Activated naive CD8-positive, alpha-beta T cell treated with anti-CD3 and anti-CD28 coated beads, Interleukin-2, amount 10 ng/mL, durations not matched to agents 7 days and 5 days (primary cell): ENCODE measurements at places on chromosomes 12 and 14.

GRCh38 chr12:112035219-112035785, 22.1 kb downstream of the ERP29 start:
- DNase-seq: no peak
- no peaks in the 10 kb centered on the region for H3K27me3 ChIP-seq
- no peaks in the 10 kb centered on the region for H3K4me1 ChIP-seq
- H3K36me3 ChIP-seq: peaks cover 34% of the 10 kb centered on the region

GRCh38 chr14:95025218-95025617, 132.1 kb downstream of the DICER1 start:
- H3K27me3 ChIP-seq: peaks cover 14% of the 10 kb centered on the region
- H3K4me3 ChIP-seq: no peak overlapping the region
- no peak overlapping the region for H3K27ac ChIP-seq

- peaks cover 13% of the 10 kb centered on the region for H3K4me1 ChIP-seq
- H3K4me3 ChIP-seq: no peak overlapping the region
- H3K27ac ChIP-seq: no peak overlapping the region
- no peak for DNase-seq
- no peaks in the 10 kb centered on the region for H3K27me3 ChIP-seq
- peaks cover 29% of the 10 kb centered on the region for H3K36me3 ChIP-seq
Measured at GRCh38 chr12:118052324-118053070, 8.5 kb downstream of the WSB2 start.

DNA sequence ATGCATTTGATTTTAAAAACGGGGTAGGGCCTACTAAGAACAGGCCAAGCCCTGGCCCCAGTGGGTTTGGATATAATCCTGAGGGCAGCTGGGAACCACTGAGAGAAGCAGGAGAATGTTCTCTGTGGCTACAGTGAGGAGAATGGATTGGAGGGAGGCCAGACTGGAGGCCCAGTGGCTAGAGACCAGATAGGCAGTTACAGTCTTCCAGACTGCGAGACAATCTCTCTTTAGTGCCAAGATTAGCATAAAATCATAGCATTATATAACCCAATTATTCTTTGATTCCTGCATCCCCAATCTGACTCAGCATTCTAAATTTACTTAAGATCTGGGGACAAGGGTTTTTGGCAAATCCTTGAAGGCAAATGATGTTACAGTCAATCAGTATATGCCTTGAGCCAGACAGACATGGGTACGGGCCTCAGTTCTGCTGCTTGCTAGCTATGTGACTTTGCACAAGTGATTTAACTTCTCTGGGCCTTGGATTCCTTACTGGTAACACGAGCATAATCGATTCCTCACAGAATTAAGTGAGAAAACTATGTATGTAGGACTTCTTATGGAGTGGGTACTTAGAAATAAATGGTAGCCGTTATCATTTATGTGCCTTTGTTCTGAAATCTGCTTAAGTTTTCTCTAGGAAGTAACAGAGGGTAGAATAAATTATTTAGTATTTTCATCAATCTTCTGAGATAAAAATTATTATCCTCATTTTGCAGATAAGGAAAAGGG, 18.3 kb downstream of the NINJ2 start:
- no peaks in the 10 kb centered on the region for H3K27me3 ChIP-seq
- DNase-seq: peak; percentile 14
- no peak overlapping the region for H3K27ac ChIP-seq
- no peak overlapping the region for H3K4me3 ChIP-seq

- H3K27me3 ChIP-seq: no peaks in the 10 kb centered on the region
- DNase-seq: no peak
- H3K4me1 ChIP-seq: peaks cover 5% of the 10 kb centered on the region
- peaks cover 1% of the 10 kb centered on the region for H3K36me3 ChIP-seq
- no peak overlapping the region for H3K27ac ChIP-seq
Measured at GRCh38 chr14:101715210-101716076, 46.1 kb upstream of the PPP2R5C start.

DNA sequence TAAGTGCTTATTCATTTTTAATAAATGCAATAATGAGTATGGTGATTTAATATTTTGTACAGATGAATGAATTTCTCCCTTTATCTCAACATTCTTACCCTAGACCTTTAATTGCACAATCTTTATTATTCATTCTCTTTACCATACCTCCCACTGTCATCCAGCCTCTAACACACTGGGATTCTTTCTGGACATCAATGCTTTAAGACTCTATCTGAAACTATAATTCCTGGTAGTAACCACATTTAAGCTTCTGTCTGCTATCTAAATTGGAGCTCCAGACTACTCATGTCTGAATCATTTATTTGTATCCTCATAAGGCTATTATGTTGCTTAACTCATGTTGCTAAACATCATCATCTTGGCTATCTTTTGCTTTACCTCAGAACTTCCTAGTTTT, 270.2 kb downstream of the ALG10B start:
- no peak for DNase-seq
- H3K27ac ChIP-seq: no peak overlapping the region
- no peak overlapping the region for H3K4me3 ChIP-seq
- H3K27me3 ChIP-seq: no peaks in the 10 kb centered on the region
- H3K4me1 ChIP-seq: no peaks in the 10 kb centered on the region
